Stimulated activated CD8-positive, alpha-beta memory T cell treated with anti-CD3 and anti-CD28 coated beads, Interleukin-4, amount 100 ng/mL, for 48 hours (primary cell): ENCODE measurements at places on chromosomes 3 and 15.
A peak's percentile ranks its signal among the peaks of the same experiment; 100 is the strongest.

- no peak for DNase-seq
Measured at GRCh38 chr15:62436235-62436634, 271.1 kb upstream of the C2CD4B start.

DNA sequence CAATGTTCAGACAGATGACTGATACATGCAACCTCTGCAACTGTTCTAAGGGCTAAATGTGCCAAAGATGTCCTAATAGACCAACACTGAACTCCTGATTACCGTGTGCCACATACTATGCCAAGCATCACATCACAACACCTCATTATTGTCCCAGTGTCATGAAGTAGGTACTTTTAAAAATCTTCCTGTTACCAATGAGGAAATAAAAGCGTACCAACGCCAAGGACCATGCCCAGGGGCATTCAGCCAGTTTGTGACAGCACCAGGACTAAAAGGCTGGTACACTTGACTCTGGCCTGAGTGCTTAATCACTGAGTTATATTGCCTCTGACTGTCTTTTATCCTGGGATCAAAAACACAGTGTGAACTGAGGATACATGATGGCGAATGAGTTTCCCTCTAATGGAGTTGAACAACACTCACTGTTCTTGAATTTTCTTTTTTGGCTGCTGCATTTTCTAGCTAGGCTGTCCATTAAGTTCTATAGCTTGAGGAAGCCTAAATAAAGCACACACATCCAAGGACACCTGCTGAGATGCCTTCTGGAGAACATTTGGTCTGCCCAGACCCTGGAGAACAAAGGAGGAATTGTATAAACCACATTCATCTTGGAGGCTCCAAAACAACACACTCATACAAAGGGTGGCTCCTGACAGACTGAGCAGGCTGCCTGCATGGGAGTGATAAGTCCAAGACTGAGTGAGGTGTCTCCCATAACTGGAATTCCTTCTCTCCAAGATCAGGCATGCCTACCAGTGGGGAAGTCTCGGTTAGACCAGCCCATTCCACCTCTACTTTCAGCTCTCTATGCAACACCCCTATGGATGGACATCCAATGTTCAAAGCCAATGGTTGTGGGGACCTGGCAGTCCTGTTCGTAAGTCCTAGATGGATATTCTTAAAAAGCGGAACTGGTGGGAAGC, 126.7 kb upstream of the PRICKLE2 start:
- DNase-seq = no peak

DNA sequence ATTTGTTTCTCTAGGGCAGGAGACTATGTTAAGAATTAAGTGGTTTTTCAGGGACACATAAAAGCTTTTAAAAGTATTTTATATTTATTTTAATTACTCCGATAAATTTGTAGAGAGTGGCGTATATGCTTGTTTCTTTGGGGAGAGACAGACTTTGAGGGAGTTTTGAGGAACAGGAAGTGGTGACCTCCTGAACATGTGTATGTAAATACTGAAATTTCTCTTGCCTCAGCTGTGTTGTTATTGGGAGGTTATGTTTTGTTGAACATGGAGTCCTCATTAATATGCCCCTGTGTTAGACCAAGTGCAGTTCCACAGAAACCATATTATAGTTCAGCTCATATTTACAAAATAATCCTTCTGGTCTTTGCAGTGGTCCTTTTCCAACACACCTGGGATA, 41.8 kb upstream of the UTS2B start:
- no peak for DNase-seq

GRCh38 chr15:75942464-75942863, 38.8 kb downstream of the FBXO22 start:
- DNase-seq = no peak

- no peak for DNase-seq
Measured at GRCh38 chr15:68228971-68229385, 550 bp downstream of the CLN6 start.

GRCh38 chr15:70374096-70374495, 276.4 kb upstream of the TLE3 start:
- no peak for DNase-seq

DNA sequence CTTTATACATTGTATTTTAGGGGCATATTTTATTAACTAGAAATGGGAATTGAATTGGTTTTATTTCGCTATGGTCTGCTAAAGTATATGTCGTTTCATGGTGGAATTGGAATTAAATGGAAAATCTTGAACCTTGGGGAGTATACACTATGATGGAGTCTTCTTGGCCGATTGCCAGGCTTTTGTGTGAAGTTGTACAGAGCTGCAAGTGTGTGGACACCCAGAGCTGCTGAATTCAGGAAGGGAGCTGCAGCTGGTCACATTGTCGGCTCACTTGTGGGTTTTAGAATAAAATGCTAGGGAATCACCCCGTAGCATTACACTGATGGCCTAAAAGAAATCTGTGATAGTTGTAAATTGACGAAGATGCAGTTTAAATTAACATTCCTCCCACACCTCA, 35.1 kb downstream of the USP3 start:
- DNase-seq = no peak

GRCh38 chr3:50356553-50356952, 2.8 kb downstream of the TMEM115 start:
- DNase-seq = no peak

DNA sequence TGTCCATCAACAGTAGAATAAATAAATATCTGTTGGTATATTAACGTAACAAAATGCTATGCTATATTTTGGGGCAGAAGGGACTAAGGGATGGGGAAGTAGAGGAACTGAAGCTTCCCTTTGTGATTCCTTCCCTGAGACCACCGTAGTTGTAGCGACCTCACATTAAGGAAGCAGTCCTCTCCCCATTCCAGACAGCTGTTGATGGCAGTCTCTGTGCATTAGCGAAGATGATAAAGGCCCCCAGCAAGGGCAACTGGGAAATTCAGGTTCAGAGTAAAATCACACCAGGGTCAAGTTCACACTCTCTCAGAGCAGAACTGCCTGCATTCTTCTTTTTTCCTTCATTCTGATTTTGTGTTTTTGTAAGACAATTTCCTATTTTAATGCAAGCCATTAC, 259.0 kb downstream of the MEX3B start:
- no peak for DNase-seq

- DNase-seq = no peak
Measured at GRCh38 chr3:18410205-18410604, 14.9 kb downstream of the SATB1 start.

GRCh38 chr3:22615790-22616189, 587.3 kb upstream of the UBE2E2 start:
- no peak for DNase-seq

- DNase-seq = no peak
Measured at GRCh38 chr15:36468746-36469145, 110.7 kb upstream of the CDIN1 start.

DNA sequence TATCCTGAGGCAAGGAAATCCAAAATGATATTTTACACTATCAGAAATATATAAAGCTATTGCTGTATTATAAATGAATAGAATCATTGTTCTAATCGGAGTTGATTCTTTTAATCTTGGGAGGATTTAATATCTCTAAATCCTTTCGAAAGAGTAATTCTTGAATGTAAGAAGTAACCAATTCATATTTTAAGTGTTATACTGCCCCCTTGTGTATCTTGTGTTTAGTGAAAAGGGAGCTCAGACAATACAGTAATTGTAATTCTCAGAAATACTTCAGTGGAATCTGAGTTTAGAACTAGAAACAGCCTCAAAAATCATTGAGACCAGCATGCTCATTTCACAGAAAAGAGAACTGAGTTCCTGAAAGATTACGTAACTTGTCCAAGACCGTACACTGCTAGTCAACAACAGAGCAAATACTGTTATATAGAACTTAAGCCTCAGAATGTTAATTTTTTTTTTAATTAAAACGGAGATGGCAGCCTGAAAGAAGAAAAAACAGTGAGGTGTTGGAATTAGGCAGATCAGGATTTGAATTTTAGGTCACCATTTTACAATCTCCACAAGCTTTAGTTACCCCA, 42.9 kb downstream of the PLCH1 start:
- DNase-seq = no peak

DNA sequence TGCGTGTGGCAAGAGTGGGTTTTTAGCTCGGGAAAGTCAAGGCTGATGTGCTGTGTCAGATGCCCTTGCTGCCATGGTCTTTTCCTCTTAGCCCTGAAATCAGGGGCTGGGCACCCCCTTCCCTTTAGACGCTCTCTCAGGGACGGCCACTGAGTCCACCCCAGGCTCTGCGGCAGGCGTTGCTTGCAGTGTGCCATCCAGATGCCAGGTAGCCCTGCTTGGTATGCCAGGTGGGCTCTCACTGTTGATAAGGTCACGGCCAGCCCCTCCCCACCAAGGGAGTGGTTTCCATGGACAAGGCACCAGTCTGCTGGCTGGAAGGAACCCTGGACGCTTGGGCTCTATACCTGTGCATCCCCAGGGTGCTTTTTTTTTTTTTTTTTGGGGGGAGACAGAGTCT, 24.6 kb downstream of the FGD5 start:
- DNase-seq = no peak

DNA sequence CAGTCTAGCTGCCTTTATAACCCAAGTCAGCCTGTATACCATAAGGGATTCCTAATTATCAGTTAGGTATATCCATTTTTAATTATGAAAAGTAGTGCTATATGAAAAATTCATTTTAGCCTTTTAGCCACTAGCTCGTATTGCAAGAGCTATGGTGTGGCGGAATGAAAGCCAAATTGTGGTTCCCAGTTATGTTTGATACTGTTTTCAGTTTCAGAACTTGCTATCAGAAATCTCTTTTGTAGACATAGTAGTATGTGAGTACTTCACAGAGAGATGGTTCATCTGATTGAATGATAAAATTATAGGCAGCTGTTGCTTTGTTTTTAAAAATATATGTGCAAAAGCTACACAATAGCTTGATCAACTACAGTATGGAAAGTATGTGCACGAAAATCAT, 134.6 kb downstream of the SLC25A26 start:
- no peak for DNase-seq

DNA sequence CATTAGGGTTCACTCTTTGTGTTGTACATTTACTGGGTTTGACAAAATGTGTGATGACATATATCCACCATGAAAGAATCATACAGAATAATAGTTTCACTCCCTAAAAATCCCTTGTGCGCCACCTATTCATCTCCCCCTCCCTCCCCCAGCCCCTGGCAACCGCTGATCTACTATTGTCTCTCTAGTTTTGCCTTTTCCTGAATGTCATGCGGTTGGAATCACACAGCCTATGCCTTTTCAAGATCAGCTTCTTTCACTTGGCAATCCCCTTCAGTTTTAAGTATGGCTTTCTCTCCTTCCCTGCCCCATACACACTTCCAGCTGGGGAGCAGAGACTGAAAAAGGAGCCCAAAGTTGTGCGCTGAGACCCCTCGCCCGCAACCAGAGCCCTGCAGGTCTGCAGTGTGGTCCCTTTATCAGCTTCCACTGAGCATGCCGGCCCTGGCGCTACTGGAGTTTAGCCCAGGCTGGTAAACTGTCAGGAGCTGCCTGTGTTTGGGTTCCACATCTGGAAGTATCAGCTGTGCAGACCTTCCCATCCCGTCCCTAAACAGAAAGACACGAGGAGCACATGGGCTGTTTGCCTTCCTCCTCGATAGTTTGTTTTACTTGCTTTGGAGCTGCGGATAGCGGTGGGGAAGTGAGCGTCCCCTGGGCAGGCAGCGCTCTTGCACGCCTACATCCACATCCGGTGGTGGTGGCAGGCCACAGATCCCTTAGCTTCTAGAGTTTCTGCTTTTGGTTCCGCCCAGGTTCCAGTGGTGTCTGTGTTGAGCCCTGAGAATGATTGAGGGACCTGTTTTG, 12.3 kb downstream of the BOC start:
- DNase-seq = peak; percentile 48

GRCh38 chr3:65619888-65620287, 418.8 kb downstream of the MAGI1 start:
- no peak for DNase-seq

- DNase-seq = no peak
Measured at GRCh38 chr3:123571264-123571972, 13.4 kb downstream of the HACD2 start.

- DNase-seq = no peak
Measured at GRCh38 chr3:99984139-99984538, 130.2 kb downstream of the FILIP1L start.

DNA sequence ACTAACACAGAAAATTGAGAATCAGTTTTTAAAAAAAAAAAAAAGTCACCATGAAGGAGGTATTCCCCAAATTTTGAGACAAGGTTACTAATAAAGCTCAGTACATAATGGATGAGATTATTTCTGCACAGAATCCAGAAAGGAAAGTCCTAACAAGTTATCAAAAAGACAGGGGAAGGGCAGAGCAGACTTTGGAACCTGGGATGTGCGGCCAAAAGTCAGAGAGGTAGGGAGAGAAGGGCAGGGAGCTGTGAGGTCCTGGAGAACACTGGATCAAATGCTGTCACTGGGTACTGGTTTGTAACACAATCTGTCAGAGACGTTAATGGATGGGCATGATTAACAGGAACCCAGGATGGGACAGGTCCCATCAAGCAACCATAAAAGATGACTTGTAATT, 12.2 kb upstream of the LACTB start:
- no peak for DNase-seq

GRCh38 chr3:8869613-8870012, 93.7 kb downstream of the RAD18 start:
- DNase-seq = no peak

DNA sequence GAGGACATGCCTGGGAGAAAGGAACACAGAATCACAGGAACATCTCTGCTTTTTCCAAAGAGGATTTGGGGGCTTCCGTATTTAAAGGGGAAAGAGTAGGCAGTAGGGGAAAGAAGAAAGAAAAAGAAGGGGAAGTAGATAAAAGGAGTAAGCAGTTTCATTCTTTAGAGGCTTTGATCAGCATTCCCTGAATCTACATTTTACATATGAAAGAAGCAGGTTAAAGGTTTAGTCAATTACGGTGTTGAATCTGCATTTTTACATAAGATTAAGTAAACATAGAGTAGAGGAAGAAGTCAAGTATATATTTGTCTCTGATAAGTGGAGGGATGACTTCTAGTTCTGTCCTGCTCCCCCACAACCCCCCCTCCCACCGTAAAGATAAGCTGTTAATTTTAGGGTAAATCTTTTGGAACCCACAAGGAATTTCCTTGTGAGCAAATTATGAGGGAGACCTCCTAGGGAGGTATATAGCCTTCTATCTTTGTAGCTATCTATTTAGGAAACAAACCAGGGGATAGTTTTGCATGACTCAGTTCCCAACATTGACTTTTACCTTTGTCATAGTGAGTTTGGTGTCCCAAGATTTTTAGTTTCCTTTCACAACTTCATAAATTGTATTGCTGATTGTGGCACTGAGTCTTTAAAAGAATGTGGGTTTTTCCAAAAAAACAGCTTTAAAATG, 8.7 kb upstream of the P2RY12 start:
- DNase-seq = no peak

- no peak for DNase-seq
Measured at GRCh38 chr3:31377045-31377642, 155.6 kb upstream of the STT3B start.

DNA sequence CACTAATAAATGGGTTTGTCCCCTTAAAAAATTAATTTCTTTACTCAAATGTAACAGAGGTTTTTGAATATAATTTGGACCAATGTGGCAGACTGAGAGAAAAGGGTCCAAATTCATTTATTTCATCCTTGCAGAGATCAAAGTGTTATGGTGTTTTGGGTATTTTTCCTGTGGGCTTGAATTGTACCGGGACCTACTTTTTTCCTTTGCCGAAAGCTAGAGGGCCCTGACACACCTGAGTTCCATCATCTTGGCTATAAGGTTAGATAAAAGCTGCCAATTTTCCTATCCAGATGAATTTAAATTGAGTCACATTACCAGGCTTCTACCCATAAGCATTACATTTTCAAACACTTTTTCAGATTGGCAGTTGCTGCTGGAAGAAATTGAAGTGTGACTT, 908 bp downstream of the CCNB2 start:
- DNase-seq = no peak
